ENCODE measurements at places on chromosomes 7 and 10.

GRCh38 chr7:105024734-105025133, 10.7 kb downstream of the KMT2E start:
- no peak for DNase-seq

DNA sequence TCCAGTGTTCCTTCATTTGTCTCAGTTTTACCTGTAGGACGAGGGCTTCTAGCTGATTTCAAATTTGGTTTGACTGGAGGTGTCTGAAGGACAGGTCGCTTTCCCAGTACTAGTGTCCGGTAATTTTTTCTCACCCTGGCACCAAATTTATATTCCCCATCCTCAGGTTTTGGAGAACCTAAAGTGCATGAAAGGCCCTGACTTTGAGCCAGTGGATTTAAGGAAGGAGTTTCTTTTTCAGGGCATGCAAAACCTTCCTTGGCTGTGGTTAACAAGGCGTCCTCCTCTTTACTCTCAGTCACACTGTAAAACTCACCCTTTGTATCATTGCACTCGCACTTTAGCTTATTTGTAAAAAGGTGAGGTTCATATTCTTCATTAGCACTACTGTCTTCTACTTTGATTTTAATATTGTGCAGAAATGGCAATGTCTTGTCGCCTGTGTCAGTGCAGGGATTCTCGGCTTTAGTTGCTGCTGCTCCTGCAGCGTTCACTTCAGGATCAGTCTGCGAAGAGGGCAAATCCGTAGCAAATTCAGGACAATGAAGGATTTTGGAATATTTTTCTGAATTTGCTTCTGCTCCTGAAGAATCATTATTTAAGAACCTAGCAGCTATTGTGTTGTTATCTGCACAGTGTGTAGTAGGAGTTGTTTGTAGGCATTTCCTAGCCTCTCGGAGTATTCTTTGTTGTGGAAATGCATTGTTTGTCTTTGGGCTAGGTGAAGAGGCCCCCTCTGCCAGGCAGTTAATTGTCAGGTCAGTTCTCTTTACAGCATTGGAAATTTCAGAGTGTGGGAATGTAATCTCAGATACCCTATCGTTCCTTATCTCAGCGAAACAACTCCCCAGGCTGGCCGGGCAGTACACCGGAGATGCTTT, 9.9 kb downstream of the SKIDA1 start:
- DNase-seq, result no peak

DNA sequence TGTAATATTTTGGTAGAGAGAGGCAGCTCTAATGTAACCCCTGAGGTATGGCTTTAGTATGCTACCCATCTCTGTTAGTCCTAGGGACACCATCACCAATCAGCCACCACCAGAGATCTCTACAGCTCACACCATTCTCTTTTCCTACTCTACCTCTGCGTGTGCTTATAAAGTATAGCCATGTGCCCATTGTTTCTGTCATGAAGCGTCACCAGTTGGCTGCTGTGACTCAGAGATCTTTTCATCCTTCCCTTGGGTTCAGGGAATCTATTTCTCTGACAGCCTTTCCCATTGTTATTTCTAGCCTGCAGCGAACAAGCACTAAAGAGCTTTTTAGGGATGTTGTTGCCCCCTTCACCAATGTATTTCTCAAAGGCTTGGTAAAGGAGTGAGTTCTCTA, 103.3 kb downstream of the TPST1 start:
- no peak for DNase-seq

DNA sequence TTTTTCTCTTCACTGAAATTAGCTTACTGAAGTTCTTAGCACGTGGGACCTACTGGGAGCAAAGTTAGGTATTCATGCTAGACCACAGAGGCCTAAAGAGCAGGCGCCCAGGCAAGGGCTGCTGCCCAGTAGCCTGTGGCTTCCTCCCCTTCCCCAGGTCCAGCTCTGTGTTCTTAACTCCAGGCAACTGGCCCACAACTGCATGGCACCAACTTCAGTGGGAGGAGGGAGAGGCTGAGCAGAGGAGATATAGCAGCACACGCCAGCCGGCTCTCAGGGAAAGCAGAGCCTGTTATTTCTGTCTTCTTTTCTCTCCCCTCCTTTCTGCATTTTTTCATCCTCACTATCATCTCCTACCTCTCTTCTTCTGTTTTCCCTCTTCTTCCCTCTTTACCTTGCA, 67.4 kb downstream of the PCGF5 start:
- DNase-seq, result no peak

DNA sequence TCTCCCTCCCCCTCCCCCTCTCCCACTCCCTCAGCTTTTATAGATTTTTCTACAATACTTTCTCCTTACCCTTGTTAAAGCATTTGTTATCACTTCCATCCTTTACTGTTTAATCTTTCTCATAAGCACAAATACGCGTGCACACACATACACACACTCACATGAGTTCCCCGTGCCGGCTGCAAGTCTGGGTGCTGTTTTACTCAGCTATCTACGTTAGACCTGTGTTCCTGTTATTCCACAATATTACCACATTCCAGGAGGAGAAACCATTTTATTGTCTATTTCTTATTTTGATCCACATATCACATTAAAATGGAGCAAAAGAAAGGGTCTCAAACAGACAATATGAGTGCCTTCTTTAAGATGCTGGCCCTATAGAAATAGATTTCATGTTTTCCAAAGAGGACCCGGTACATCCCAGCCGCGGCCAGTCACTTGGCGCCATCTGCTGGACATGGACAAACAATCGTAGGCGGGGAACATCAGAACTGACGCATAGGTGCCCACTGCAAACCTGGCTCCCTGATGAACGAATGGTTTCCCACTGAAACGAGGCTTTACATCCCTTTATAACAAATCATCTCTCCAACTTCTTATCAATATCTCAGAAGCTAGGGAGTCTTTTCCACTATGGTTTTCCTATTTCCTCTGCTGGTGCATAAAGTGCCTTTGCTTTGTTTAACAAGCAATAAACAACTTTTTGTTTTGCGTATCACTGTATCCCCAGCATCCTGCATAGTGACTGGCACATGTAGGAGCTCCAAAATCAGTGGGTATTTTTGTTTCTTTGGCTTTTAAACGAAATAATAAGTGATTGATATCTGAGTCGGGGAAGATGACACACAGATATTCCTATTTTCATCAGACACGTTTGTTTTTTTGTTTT, 25.2 kb upstream of the OPTN start:
- DNase-seq, result no peak

DNA sequence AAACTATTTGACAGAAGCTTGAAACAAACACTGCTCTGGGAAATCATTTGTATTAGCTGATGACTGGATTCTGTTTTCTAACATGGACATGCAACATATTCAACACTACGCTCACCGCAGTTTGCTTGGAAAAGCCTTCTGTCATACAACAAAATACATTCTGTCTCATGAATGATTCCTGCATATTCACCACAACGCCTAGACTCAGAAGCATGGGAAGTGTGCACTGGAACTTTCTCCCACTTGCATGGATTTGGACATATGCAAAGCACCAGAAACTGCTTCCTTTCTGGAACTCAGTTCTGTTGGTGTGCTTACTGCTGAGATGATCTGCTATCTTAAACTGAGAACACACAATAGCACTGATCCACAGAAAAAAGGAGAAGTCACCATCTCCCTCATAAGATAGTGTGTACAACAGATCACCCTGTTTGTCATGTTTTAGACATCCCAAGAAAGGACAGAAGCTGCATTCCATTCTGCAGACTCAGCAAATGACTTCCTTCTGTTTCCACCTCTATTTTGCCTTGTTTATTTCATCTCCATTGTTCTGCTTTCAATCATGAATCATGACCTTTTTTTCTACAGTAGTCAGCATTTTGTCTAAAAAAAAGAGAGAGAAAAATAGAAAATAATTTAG, 115.8 kb downstream of the HTR7 start:
- no peak for DNase-seq

DNA sequence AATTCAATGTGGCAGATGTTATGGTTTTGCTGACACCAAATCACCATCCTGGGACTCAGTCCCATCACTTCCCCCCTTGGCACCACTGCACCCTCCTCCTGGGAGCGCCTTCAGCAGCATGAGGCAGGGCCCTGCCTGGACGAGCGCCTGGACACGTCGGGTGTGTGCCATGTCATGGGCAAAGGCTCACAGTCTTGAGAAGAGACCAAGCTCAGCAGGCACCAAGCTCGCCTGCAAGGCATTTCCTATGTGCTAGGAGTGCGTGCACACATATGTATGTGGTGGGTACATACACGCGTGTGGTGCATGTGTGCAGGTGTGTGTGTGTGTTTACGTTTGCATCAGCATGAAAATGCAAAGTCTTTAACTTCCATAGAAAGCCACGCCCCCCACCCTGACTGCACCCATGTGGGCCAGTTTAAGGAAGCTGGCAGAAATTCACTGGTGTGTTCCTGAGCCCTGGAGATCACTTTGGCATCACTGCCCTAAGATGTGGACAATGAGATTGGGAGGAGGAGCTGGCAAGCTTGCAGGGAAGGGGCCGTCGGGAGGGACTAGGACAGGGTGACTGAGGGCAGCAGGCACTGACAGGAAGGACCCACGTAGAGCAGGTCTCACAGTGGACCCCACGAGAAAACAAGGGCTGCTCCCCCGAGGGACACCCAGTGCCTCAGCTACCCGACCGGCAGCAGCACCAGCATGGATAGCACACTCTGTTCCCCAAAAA, 169.9 kb upstream of the PPP2R2D start:
- no peak for DNase-seq

DNA sequence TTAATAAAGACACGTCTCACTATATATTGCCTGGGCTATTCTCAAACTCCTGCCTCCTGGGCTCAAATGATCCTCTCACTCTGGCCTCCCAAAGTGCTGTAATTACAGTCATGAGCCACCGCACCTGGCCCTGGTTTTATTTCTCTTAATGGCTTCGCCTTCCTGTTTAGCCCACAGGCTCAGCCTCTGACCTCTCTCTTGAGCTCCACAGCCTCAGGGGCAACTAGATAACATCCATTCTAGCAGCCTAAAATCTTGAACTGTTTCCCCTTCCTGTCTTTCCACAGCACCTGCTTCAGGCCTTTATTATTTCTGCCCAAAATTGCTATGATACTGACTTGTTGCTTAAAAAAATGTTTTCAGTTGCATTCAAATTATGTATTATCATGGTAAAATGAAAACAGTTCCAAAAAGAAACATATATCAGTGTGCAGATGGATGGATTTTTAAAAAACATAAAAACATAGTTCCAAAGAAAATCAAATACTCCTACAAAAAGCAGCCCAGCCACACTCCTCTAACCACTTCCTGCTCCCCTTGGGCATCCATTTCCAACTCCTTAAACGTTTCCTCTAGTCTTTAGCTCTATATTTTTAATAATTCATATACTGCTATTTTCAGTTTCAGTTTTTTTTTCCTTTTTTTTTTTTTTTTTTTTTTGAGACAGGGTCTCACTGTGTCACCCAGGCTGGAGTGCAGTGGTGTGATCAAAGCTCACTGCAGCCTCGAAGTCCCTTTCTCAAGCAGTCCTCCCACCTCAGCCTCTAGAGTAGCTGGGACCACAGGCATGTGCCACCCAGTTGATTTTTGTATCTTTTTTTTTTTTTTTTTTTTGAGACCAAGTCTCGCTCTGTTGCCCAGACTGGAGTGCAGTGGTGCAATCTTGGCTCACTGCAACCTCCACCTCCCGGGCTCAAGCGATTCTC, 5.1 kb upstream of the BAZ1B start:
- no peak for DNase-seq

DNA sequence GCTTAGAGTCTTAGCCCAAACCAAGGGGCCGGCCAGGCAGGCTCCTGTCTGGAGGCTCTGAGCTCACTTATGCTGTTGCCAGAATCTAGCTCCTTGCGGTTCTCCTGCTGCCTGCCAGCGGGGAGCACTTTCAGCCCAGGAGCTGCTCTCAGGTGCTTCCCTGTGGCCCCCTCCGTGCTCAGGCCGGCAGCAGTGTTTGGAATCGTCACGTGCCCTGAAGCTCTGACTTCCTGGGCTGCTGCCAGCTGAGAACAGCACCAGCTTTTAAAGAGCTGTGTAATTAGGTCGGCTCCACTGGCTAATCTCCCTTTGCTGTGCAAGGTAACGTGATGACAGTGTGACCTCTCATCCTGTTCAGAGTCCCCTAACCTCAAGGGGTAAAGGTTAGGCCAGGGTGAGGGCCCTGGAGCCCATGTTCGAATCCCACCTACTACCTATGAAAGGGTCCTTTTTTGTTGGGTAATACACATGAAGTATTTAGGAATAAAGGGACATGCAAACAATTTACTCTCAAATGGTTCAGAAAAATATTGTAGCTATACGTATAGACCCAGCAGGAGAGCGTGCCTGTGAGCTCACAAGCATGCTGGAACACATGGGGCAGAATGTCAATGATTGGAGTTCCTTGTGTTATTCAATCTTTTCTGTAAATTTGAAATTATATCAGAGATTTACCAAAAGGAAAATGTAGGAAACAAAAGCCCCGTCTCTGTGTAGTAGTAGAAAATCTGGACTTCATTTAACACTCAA, 16.6 kb downstream of the ZNF862 start:
- DNase-seq, result no peak

DNA sequence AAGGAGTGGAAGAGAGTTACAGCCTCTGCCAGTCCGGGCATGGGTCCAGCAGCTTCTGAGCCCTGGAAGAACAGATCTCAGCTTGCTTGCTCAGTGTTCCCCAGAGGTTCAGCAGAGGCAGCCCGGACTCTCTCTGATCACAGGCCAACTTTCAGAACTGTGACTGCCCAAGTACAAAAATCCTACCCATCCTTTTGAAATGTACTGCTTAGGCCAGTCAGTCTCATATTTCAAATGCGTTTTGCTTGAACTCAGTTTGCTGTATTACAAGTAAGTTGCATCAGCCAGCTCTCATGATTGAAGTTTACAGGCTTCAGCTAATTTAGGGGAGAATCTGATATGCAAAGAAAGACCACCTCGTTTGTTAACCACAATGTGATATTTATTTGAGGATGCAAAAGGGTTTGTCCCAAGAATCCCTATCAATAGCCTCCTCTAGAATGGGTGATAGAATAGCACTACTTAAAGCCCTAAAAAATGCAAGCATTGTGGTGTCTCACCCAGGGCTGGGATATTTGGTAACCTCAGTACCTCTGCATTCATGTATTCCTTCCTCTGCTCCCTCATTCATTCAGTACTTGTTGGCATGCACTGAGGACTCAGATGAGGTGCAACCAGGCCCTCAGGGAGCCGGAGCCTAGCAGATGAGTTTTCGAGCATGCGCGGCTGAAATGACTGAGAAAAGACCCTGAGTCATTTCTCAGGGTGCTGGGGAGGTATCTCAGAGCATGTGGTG, 7.0 kb downstream of the AIMP2 start:
- DNase-seq, result no peak

- DNase-seq, result no peak
Measured at GRCh38 chr7:155922067-155922816, 110.0 kb upstream of the SHH start.

DNA sequence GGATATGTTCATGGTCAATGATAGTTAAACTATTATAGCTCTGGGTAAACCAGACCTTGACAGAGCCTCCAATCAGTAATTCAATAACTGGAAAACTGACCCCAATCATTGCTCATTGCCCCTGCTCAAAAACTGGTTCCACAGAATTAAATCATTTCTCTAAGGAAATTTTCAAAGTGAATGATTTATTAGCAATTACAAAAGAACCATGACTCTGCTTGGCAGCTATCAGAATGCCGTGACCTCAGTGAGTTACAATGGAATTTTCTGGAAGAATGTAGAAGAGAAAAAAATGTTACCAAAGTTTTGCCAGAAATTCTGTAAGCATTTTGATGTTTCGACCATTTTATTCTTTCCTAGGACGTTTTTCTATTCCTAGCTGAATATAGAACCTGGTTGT, 106.8 kb upstream of the APBB1IP start:
- peak; percentile 61 for DNase-seq

Data from epithelial cell of proximal tubule (primary cell).